NCI-H1092 (cell line): ENCODE measurements at places on chromosomes 1 and 21.

DNA sequence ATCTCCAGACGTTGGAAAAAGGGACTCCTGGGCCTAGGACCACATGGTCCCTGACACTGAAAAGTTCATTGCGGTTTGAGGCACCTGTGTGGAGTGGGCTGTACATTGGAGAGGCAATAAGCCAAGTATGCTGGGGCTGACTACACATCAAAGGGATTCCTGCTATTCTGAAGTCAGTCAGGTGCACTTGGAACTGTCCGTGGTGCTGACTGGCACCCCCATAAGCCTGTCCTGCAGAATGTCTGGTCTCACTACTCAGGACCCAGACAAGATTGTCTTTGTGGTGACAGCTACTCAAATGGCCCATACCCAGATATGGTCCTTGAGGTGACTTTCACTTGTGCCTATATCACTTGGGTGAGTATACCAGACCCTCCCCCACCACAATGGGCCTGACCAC, 150.6 kb downstream of the RWDD3 start:
- DNase-seq = no peak

DNA sequence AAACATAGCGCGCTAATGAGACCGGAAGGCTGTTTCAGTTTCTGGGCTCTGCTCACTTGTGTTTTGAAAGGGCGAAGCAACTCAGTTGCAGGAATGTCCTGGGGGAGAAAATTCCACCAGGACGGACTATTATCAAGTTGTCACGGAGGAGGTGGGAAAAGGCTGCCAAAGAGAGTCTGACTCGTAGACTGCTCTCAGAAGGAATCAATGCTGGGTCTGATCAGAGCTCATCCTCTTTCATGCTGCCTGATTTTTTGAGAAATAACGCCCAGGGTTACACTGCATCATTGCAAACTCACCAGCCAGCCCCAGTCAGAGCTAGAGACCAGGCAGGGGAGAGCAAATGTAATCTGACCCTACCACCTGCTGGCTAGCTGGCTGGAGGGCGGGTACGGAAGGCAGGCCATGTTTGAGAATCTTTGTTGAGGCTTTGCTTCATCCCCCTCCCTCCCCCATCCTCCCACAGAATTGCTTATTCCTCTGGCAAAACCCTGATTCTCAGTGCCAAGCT, 36.4 kb upstream of the BCL9 start:
- DNase-seq = peak; percentile 65

DNA sequence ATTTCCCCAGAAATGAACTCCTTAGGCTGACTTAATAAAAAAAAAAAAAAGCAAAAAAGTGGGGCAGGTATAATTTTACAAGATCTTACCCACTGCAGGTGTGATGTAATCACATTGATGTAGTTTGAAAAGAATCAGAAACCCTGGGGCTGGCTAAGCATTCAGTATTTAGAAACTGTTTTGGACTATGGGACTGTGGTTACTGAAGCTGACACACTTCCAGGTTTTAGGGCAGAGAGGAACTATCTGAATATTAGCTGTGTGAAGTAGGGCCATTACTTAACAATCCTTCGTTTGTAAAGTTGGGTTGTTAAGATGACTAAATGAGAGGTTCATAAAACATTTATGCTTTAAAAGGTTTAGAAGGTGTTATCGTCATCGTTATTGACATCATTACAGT, 165.3 kb downstream of the FASLG start:
- no peak for DNase-seq

DNA sequence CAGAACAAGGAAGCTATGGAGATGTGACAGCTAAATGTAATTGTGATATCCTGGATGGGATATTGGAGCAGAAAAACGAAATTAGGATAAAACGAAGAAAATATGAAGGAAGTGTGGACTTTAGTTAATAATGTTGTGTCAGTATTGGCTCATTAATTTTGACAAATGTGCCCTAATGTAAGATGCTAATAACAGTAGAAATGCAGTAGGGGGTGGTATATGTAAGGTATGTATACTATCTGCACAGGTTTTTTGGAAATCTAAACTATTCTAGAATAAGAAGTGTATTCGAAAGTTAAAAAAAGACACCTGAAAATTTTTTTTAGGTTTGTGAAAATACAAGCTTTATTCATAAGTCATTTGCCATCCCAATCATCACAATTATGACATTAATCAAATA, 421.4 kb upstream of the B3GALT2 start:
- no peak for DNase-seq

GRCh38 chr1:39727221-39727931, 11.3 kb upstream of the PPIE start:
- no peak for DNase-seq
